ENCODE measurements at places on chromosomes 2 and 18.

GRCh38 chr18:44819944-44820510 is 139.3 kb downstream of the SETBP1 start:
- DNase-seq = no peak

- DNase-seq = no peak
Observed at GRCh38 chr2:229370509-229370908, 99.4 kb upstream of the PID1 start.

GRCh38 chr18:72849671-72850070 is 18.1 kb downstream of the NETO1 start:
- no peak for DNase-seq

DNA sequence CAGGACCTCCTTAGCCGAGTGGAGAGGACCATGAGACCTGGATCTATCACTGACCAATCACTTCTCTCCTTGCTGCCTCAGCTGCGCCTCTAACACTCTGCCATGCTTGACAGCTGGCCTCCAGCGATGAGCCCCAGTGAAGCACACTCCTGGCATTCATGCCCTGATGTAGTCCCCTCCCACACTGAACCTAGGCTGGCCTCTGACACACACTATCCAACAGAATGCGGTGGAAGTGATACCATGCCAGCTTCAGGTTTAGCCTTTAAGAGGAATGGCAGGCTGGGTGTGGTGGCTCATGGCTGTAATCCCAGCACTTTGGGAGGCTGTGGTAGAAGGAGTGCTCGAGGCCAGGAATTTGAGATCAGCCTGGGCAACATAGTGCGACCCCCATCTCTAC is 73.7 kb upstream of the LAPTM4A start:
- DNase-seq = no peak

DNA sequence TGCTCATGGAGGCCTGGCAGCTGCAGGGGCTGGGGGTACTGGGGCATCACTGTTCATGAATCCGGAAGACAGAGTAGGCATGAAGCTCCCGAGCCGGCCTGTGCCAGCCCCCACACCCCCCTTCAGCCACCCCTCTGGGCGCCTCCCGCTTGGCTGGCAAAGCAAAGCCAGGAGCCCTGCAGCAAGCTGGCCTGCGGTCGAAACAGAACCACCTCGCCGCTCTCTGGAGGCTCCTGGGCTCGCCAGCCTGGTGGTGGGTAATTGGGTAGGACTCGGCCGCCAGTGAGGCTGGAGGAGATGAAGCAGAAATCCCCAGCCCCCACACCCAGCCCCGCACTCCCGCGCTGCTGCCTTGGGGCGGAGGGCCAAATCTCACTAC is 70.9 kb upstream of the GPC1 start:
- no peak for DNase-seq

DNA sequence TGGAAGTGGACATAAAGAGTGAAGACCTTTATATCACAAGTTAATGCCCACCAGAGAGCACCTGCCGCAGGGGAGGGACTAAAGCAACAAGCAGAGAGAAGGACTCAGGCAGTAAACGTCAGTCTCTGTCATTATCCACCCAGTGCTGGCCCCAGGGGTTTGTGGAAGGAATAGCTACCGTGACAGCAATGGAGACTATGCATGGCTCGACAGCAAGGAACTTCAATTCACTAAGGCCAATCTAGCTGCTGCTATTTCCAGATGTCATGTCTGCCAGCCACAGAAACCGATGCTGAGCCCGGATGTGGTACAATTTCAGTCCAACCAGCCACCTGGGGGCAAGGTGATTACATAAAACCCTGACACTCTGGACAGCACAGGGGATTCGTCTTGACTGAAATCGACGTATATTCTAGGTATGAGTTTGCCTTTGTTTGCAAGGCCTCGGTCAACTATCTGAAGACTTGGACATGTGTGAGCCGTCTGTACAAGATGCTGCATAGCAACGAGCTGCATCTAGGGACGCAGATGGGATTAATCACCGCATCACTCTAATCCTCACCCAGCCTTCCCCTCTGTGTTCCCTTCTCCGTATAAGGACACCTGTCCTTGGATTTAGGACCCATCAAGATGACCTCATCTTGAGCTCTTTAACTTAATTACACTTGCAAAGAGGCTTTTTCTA is 154.1 kb upstream of the SH3BP4 start:
- no peak for DNase-seq

DNA sequence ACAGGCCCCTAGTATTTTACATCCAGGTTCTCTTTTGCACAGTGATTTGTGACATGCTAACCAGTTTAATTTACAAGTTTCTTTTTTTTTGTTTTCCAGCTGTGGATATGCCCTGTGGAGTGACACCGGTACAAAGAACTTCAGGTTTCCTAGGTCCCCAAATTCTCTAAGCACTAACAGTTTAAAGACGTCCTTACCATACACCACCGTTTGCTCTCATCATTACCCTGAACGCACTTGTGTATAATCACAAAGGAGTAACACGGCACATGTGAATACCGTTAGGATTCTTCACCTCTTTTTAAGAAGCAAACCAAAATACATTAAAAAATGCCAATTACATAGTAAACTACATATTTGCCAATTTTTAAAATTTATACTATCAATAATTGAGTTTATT is 853 bp downstream of the LANCL1 start:
- no peak for DNase-seq

GRCh38 chr2:11014026-11014425 is 102.3 kb downstream of the KCNF1 start:
- DNase-seq = no peak

DNA sequence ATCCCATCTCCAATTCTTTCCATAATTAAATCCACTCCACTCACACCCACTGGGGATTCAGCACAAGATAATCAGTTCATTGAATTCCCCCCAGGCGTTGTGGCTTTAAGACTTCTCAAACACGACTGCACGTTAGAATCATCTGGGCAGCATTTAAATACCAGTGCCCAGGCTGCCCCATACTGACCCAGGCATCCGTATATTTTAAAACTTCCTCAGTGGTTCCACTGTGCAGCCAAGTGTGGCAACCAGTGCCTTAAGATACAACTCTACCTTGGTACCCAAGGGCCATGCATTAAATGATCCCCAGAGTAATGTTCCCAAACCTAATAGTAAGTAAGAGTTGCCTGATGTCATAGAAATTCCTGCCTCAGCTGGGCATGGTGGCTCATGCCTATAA is 54.3 kb upstream of the BZW1 start:
- no peak for DNase-seq

DNA sequence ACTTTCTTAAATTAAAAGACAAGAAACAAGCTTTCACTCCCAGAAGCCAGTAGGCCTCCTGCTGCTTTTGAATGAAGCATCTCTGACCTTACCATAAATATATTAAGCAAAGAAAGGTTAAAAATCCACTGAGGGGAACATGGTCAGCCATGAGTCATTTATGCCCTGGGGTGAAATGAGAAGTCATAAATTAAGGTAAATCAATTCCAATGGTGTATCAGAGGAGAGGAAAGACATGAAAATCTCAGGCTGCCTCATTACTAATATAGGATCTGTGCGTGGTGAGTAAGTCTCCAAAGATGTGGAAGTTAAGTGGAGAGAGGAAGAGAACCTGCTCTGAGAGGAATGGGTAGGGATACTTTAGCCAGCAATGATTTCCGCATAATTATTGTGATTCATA is 292.3 kb upstream of the CHAC2 start:
- DNase-seq = no peak
